Activated CD4-positive, alpha-beta T cell treated with anti-CD3 and anti-CD28 coated beads, Interleukin-2, amount 10 ng/mL, durations not matched to agents 7 days and 5 days (primary cell): ENCODE measurements at places on chromosomes 1 and 21. TPM values are rescaled to one million over a fixed set of nuclear protein-coding genes. Genes with fewer than 3 reads are reported as not detected.

DNA sequence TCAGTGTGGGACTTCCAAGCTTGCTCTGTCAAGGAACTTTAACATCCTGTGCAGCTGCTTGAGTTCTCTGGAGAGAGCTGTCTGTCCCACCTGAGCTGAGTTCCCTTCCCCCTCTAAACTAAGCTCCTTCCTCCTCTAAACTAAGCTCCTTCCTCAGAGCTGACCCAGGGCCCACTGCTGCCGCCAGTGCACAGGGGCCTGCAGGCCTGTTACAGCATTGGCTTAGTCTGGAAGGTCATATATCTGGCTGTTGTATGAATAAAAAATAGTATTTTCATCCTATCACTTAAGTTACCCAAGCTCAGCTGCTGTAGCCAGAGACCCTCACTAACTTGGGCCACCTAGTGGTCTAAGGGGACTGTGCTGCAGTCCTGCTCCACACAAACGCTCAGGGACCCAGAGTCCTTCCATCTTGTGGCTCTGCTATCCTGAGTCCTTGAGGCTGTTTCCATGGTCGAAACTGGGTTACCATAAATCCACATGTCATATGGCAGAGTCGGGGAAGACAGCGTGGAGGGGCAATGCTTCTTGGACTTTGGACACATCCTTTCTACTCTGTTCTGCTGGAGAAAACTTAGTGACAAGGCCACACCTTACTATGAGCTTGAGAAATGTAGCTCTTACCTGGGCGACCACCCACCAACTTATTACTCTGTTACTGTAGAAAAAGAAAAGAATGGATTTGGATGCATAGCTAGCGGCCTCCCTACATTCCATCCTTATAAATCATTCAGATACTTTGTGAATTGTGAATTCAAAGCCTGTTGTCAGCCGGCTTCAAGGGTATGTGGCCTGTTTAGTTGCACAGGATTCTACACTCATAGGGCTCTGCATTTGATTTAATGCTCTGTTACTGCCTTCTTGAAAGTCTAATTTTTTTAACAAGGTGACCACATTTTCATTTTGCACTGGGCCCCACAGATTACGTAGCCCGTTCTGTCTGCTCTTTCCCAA is 71.4 kb upstream of the GCLM start:
- peaks cover 5% of the 10 kb centered on the region for H3K27me3 ChIP-seq
- no peak for DNase-seq
- H3K27ac ChIP-seq = no peak overlapping the region
- H3K4me3 ChIP-seq = no peak overlapping the region
- no peaks in the 10 kb centered on the region for H3K36me3 ChIP-seq

- no peak for DNase-seq
- no peak overlapping the region for H3K4me3 ChIP-seq
- H3K27ac ChIP-seq = no peak overlapping the region
- H3K27me3 ChIP-seq = peaks cover 3% of the 10 kb centered on the region
- H3K36me3 ChIP-seq = no peaks in the 10 kb centered on the region
These were observed 403.0 kb upstream of the USP24 start for GRCh38 chr1:55618199-55618598.

DNA sequence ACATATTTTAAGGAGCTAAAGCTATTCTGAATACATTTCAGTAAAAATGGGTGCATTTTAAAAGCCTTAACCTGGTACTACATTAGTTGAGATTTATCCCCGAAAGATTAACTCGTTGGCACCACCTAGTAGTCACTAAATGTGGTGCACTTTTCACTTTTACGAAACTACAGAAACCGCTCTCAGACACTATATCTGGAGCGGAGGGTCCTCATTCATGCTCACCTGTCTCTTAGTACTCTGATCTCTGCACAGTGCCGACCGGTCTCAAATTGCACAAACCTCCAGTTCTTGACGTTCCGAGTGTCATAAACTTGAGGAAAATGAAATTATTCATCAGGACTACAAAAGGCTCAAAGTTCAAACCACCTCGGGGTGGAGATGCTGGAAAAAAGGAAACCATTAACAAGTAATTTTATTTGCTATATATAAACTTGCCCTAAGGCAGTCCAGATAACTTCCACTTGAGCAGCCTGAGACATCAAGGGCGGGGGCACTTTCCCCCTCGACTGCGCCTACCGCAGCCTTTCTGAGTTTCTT is 722 bp downstream of the LZIC start:
- peak overlapping the region; percentile 96 for H3K27ac ChIP-seq
- peaks cover 23% of the 10 kb centered on the region for H3K4me1 ChIP-seq
- DNase-seq = peak; percentile 51
- H3K36me3 ChIP-seq = peaks cover 12% of the 10 kb centered on the region
- H3K4me3 ChIP-seq = peak overlapping the region; percentile 99

DNA sequence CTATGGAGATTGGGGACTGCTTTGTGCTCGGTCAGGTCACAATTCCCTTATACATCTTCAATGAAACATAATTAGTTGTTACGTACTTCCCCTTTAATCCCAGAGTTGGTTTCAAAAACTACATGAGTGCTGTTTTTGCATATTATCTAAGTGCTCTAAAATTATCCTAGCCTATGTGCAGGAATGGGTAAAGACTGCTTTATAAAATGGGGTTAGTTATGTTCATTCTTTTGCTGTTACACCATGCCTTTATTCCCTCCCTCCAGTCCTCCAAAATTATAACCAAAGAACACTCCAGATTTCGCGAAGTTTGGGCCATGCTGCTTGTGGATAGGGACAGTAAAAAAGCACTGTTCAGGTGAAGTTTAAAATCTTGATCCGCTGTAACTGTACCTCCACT is 173.9 kb upstream of the SNX7 start:
- no peak for DNase-seq
- H3K27ac ChIP-seq = no peak overlapping the region
- H3K36me3 ChIP-seq = no peaks in the 10 kb centered on the region
- H3K27me3 ChIP-seq = no peaks in the 10 kb centered on the region

- DNase-seq = no peak
- no peaks in the 10 kb centered on the region for H3K27me3 ChIP-seq
These were observed 13.6 kb downstream of the NFYC start for GRCh38 chr1:40704817-40705733.

DNA sequence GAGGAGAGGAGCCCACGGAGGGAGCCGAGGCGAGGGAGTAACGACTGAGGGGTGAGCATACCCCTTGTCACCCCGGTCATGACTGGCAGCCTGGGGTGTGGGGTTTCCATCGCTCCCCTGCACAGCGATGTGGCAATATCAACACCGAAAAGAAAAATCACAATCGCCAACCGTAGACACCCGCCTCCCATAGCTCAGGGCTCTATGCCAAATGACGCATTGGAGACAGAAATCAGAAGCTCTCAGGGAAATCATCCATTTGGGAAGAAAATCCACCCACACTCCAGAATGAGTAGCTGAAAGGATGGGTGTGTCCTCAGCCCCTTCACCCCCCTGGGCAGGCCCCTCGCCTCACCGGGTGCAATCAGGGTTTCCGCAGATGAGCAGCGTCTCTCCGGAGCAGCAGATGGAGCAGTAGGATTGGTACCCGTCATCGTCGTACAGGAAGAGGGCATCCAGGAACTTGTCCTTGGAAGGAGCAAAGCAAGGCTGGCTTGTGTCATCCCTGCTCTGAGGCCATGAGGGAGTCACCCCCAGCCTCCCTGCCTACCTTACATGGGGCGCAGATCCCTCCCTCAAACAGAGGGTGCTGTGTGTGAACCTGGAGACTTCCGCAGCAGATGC is 2.5 kb downstream of the DNMT3L start:
- H3K4me1 ChIP-seq = peaks cover 2% of the 10 kb centered on the region
- no peak for DNase-seq
- H3K4me3 ChIP-seq = no peak overlapping the region

DNA sequence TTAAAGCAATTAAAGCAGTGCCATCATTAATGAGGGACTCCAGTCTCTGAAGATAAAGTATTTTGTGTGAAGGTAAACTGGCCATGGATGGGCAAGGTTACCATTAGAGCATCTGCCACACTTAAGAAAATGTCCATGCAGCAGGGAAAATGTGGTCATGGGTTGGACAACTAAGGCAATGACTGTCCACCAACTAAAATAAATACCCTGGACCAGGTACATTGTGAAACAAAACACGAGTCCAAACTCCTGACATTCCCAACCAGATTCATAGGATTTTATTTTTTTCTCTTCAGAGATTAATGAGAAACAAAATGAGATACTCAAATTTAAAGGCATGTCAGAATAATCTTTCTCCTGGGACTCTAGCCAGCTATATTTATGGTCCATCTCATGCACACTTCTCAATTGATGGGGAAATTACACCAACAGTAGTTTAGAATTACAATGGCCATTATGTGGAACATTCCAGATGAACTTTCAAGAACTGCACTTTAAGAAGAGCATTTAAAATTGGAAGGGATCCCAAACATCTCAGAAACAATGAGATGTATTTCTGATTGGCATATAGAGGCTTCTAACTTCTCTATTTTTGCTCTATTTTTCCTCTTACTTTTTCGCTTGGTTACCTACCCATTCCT is 8.1 kb downstream of the GBP7 start:
- no peak overlapping the region for H3K27ac ChIP-seq
- H3K27me3 ChIP-seq = no peaks in the 10 kb centered on the region
- H3K36me3 ChIP-seq = peaks cover 4% of the 10 kb centered on the region
- DNase-seq = no peak

- peaks cover 80% of the 10 kb centered on the region for H3K36me3 ChIP-seq
- peaks cover 54% of the 10 kb centered on the region for H3K4me1 ChIP-seq
- no peak for DNase-seq
These were observed 11.2 kb downstream of the S100A10 start for GRCh38 chr1:151982300-151983005.

DNA sequence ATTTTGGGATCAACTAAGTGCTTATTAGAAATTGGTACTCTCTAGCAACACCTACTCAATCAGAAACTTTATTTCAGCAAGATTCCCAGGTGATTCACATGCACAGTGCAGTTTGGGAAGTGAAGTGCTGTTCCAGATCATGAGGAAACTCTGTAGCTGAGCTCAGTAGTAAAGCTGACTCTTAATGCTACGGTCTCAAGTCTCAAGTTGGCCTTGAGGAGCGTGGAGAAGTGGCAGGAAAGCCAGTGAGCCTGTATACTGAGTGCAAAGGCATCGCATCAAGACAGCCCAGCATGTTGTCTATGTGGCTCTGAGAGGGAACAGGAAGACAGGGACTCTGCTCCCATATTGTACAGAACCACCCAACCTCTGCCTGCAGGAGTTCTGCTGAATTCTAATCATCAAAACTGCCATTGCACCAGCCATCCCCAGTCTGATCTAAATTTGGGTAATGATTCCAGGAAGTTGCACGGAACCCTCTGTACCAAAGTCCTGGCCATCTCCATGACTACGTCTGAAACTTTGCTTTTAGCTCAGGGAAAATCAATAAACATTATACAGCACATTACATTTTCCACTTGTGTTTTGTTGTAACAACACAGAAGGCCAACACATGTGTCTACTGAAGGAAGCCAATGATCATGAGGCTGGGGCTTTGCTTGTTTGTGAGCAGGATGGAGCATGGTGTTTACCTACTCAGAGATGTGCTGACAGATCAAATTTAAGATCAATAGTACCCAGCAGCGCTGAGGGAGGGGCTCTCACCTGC is 105.1 kb upstream of the TLR5 start:
- no peaks in the 10 kb centered on the region for H3K36me3 ChIP-seq
- H3K27ac ChIP-seq = peak overlapping the region; percentile 42
- H3K27me3 ChIP-seq = no peaks in the 10 kb centered on the region
- DNase-seq = no peak
- peaks cover 42% of the 10 kb centered on the region for H3K4me1 ChIP-seq

DNA sequence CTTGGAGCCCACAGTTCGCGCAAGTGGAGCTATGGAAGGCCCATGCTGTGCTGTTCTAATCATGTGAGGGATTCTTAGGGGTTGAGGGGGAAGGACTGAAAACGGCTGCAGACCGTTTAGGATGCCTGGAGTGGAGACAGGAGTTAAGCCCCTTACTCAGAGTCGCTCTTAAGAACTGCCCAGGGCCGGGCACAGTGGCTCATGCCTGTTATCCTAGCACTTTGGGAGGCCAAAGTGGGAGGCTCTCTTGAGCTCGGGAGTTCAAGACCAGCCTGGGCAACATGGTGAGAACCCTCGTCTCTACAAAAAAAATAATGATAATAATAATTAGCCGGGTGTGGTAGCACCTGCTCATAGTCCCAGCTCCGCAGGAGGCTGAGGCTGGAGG is 1.1 kb downstream of the ZNF672 start:
- H3K4me1 ChIP-seq = peaks cover 24% of the 10 kb centered on the region
- no peak overlapping the region for H3K4me3 ChIP-seq
- H3K36me3 ChIP-seq = no peaks in the 10 kb centered on the region
- no peak for DNase-seq
- H3K27ac ChIP-seq = peak overlapping the region; percentile 97

DNA sequence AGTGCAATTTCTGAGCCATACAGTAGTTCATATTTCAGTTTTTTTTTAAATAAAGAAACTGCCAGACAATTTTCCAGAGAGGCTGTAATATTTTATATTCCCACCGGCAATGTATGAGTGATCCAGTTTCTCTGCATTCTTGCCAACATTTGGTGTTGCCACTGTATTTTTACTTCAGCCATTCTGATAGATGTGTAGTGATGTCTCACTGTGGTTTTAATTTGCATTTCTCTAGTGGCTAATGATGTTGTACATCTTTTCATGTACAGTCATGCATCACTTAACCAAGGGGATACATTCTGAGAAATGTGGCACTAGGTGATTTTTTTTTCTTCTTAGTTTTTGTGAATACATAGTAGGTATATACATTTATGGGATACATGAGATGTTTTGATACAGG is 99.6 kb downstream of the CENPF start:
- H3K36me3 ChIP-seq = no peaks in the 10 kb centered on the region
- DNase-seq = no peak
- no peak overlapping the region for H3K4me3 ChIP-seq

GRCh38 chr1:58976294-58976693 is 192.4 kb upstream of the JUN start:
- H3K27ac ChIP-seq = no peak overlapping the region
- DNase-seq = no peak
- H3K36me3 ChIP-seq = no peaks in the 10 kb centered on the region
- peaks cover 3% of the 10 kb centered on the region for H3K27me3 ChIP-seq

GRCh38 chr1:46187106-46187869 is 10.9 kb downstream of the POMGNT1 start:
- no peaks in the 10 kb centered on the region for H3K27me3 ChIP-seq
- no peak for DNase-seq
- no peaks in the 10 kb centered on the region for H3K36me3 ChIP-seq
- H3K4me3 ChIP-seq = no peak overlapping the region

DNA sequence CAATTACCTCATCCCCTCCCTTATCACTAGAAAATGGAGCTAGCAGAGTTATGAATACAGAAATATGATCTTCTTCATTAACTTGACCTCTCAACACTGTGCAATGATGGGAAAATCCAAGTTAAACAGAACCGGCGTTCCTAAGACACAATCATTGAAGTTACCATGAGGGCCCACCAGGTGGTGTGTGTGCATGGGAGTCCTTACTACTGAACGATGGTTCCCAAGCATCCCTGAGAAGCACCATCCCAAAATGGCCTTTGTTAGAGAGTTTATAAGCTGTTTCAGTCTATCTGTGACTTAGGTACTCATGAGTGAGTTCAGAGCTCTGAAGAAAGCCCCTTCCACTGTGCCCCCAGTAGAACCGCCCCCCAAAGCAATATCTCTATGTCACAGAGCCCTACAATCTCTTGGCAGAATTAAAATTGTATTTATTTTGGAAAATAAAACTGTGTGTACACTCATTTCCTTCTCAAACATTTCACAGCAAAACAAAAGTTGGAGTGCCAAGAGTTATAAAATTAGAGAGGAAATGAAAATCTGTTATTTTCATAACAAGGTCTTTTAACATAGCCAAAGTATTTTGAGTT is 56.8 kb downstream of the PLD5 start:
- H3K36me3 ChIP-seq = no peaks in the 10 kb centered on the region
- H3K27ac ChIP-seq = no peak overlapping the region
- DNase-seq = no peak
- no peaks in the 10 kb centered on the region for H3K4me1 ChIP-seq
- no peak overlapping the region for H3K4me3 ChIP-seq

RYR2 gene
- not detected for total RNA-seq

EPHB2 gene
- total RNA-seq = 0.08 TPM

FCN3 gene
- total RNA-seq = not detected

EVI5 gene
- 0.52 TPM for total RNA-seq

KDM5B gene
- 39.8 TPM for total RNA-seq

SPRR4 gene
- total RNA-seq = not detected
